ENCODE measurements at places on chromosomes 3 and 15. TPM values are rescaled to one million over a fixed set of nuclear protein-coding genes. Genes with fewer than 3 reads are reported as not detected.

The ROPN1B gene
- not detected for total RNA-seq

DNA sequence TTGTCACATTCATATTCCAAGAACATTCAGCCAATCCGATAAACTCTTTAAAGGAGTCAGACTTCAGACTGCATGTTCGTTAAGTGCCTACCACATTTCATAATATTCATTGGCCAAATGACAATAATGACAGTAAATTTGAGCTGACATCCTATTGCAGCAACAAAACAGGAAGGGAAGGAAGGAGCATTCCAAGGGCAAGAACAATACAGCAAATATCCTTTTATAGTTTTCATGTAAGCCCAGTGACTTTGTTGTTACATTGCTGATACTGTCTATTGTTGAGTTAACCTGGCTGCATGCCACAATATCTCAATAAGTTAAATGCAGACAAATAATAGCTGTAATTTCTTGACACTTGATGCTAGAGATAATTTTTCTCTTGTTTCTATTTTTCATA is 16.4 kb upstream of the CBLB start:
- peak; percentile 78 for DNase-seq

- no peak for DNase-seq
Measured at GRCh38 chr15:48696627-48697312, 51.3 kb upstream of the FBN1 start.

DNA sequence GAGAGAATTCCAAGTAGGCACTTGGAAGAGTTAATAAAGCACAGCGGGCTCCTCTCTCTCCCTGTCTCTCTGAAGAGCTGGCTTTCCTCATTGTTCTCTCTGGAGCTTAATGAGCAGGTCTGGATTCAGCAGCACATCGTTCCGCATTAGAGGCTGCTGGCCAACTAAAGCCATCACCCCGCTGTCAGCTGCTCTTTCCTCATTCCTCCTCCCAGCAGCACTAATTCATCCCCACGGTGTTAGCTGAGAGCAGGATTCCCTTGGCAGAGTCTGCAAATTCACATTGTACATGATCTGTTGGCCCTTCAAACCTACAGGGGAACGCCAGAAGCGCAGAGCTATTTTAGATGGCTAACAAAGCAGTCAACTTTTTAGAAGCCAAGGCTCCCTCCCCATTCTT is 44.2 kb downstream of the SGO1 start:
- no peak for DNase-seq

The KCNMB3 gene
- total RNA-seq: 2.1 TPM

The CLCN2 gene
- total RNA-seq: 2.1 TPM

DNA sequence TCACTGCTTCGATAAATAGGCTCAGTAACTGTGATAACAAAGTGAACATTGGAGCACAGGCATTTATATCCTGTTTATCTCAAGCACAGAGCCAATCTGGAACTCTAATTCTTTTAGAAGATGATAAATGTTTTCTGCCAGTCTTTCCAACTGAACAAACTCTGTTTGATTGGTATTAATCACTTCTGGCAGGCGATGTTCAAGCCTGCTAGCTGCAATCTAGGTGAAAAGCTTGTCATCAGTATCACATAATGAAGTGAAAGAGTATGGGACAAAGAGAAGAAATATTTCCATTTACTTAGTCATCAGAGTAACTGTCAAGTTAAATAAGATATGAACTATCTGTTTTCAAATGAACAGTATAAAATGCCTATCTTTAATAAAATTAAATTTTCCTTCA is 577.3 kb downstream of the VGLL3 start:
- DNase-seq: no peak

DNA sequence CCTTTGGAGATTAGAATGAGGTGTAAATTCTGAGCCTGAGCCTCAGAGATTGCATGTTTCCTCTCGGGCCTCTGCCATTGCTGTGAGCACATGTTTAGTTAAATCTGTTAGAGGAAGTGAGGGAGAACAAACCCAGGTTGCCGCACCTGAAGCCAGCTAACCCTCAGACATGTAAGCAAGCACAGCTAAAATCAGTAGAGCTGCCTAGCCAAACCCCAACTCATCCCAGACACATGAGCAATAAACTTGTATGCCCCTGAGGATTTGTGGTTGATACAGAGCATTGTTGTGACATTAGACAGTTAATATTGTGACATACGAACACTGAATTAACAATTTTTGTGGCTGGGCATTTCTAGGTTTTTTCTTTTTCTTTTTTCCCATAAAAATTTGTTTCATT is 41.9 kb downstream of the NMD3 start:
- no peak for DNase-seq

- no peak for DNase-seq
Measured at GRCh38 chr15:91124132-91124531, 24.1 kb downstream of the SV2B start.

The KBTBD13 gene
- total RNA-seq: not detected

The SLC51B gene
- not detected for total RNA-seq

The ATP8B4 gene
- total RNA-seq: 2.0 TPM

All from dermis microvascular lymphatic vessel endothelial cell (primary cell).